Muscle of leg (tissue), 16 donors: ENCODE measurements at places on chromosomes 6 and 20. TPM values are rescaled to one million over a fixed set of nuclear protein-coding genes. Genes with fewer than 3 reads are reported as not detected.

PACSIN1 gene
- polyA plus RNA-seq = 3.0 TPM

DNA sequence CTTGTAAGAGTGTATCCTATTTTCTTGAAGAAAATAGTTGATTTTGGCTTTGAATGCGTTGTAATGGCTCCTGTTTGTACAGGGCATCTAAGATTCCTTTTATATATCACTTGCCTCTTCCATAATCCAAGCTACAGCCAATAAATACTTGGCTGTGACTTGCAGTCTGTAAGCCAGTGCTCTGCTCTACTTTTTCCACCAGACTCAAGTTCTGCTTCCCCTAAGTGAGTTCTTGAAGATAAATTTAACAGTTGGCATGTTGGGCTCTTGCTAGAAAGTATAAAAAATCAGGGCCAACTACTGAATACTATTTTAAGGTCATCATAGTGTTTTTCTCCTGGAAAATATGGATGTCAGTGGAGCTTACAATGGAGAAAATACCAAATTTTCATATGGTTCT is 36.5 kb upstream of the SCGN start:
- H3K36me3 ChIP-seq = no peaks in the 10 kb centered on the region
- H3K4me1 ChIP-seq = no peaks in the 10 kb centered on the region
- peak; percentile 39 for DNase-seq
- H3K27ac ChIP-seq = no peak overlapping the region

ZBP1 gene
- polyA plus RNA-seq = 0.18 TPM

RIPK1 gene
- 15.2 TPM for polyA plus RNA-seq

- no peaks in the 10 kb centered on the region for H3K36me3 ChIP-seq
- H3K27ac ChIP-seq = no peak overlapping the region
- DNase-seq = no peak
- H3K27me3 ChIP-seq = peaks cover 35% of the 10 kb centered on the region
- no peak overlapping the region for H3K4me3 ChIP-seq
Observed at GRCh38 chr20:47931002-47931401, 145.7 kb upstream of the SULF2 start.

MDC1 gene
- polyA plus RNA-seq = 30.7 TPM

- DNase-seq = no peak
- no peaks in the 10 kb centered on the region for H3K27me3 ChIP-seq
- peaks cover 13% of the 10 kb centered on the region for H3K4me1 ChIP-seq
- no peak overlapping the region for H3K4me3 ChIP-seq
Observed at GRCh38 chr20:19944772-19945459, 72.2 kb upstream of the NAA20 start.

DNA sequence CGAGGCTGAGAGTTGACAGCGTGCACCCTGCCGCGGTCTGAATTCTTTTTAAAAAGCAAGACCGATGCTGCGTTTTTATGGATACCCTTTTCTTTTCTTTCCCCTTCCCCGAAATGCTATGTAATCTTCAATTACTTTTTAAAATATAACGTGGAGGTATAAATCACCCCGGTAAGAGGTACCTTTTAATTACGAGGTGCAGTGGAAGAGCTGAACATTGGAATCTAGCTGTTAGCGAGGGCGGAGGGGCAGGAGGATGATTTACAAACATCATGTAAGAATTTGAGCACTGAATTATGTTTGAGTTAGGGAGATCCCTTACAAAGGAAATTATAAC is 1.2 kb downstream of the EYA2 start:
- peaks cover 37% of the 10 kb centered on the region for H3K27me3 ChIP-seq
- no peaks in the 10 kb centered on the region for H3K36me3 ChIP-seq
- DNase-seq = no peak
- H3K27ac ChIP-seq = no peak overlapping the region
- peaks cover 9% of the 10 kb centered on the region for H3K4me1 ChIP-seq

PPP1R3D gene
- 4.8 TPM for polyA plus RNA-seq

ENPP3 gene
- polyA plus RNA-seq = 0.59 TPM

GRCh38 chr6:105952772-105953690 is 133.1 kb upstream of the PRDM1 start:
- DNase-seq = peak; percentile 7
- no peak overlapping the region for H3K4me3 ChIP-seq

PDYN gene
- not detected for polyA plus RNA-seq

GRCh38 chr6:133300896-133301295 is 59.7 kb downstream of the EYA4 start:
- no peaks in the 10 kb centered on the region for H3K4me1 ChIP-seq
- H3K27ac ChIP-seq = no peak overlapping the region
- H3K27me3 ChIP-seq = no peaks in the 10 kb centered on the region
- no peak for DNase-seq
- no peaks in the 10 kb centered on the region for H3K36me3 ChIP-seq

GRCh38 chr20:33237989-33238388 is 2.2 kb downstream of the BPIFA1 start:
- no peaks in the 10 kb centered on the region for H3K36me3 ChIP-seq
- H3K27ac ChIP-seq = no peak overlapping the region
- no peak for DNase-seq
- H3K27me3 ChIP-seq = peaks cover 9% of the 10 kb centered on the region
